Prostate gland (tissue), 2 donors: ENCODE measurements at places on chromosomes 4 and X.

GRCh38 chrX:51459125-51459524, 37.3 kb downstream of the NUDT11 start:
- H3K4me3 ChIP-seq, result no peak overlapping the region
- H3K36me3 ChIP-seq, result no peaks in the 10 kb centered on the region
- H3K27ac ChIP-seq, result no peak overlapping the region
- no peaks in the 10 kb centered on the region for H3K27me3 ChIP-seq
- DNase-seq, result no peak

GRCh38 chr4:159206427-159206871, 103.6 kb downstream of the RAPGEF2 start:
- no peaks in the 10 kb centered on the region for H3K27me3 ChIP-seq
- no peak for DNase-seq
- no peaks in the 10 kb centered on the region for H3K36me3 ChIP-seq
- H3K4me3 ChIP-seq, result no peak overlapping the region
- peaks cover 10% of the 10 kb centered on the region for H3K4me1 ChIP-seq

DNA sequence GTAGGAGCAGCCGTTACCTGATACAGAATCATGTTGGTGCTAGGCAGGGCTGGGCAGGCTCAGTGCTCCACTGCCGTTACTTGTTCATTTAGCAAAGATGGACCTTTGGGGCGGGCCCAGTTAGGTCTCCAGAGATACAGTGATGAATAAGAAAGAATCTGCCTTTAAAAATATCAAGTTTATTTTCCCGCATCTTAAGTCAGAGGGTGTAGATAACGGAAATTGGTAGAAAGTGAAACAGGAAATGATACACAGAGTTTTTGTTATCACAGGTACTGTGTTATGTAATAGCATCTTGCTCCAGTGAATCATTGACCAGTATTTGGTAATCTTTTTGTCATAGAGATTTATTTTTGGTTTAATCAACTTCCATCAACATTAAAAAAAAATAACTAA, 5.5 kb downstream of the TMEM131L start:
- DNase-seq, result no peak
- no peak overlapping the region for H3K27ac ChIP-seq
- no peaks in the 10 kb centered on the region for H3K4me1 ChIP-seq
- no peaks in the 10 kb centered on the region for H3K27me3 ChIP-seq
- no peak overlapping the region for H3K4me3 ChIP-seq

DNA sequence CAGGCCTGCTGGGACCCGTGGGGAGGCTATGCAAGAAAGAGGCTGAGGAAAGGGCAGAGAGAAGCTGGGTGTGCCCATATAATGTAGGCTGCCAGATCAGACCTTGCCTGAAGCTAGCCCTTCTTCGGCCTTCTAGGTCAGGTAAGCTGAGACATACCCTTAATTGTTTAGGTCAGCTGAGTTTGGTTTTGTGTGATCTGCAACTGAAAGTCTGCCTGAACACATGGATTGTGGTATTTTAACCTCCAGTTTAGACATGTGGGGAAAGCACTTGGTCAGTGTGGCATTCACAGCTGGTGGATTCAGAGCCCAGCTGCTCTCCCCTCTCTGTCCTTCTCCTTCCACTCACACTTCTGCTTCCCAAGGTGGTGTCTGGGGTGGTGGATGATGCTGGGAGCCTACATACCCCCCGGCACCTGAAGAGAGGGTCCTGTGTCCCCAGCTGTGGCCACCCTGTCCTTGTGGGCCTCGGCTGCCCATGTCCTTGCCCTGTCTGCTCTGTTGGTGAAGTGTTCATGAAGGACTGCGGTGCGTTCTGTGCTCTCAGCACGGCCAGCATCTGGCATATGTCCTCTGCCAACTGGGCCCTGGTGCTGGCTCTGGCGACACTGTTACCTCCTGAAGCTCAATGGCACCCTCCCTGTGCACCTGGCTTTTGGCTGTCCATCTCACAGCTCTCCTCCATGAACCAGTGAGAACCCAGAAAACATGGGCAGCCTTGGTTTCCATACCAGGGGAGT, 82.1 kb downstream of the NAT8L start:
- H3K27me3 ChIP-seq, result no peaks in the 10 kb centered on the region
- no peaks in the 10 kb centered on the region for H3K36me3 ChIP-seq
- no peaks in the 10 kb centered on the region for H3K4me1 ChIP-seq
- H3K27ac ChIP-seq, result no peak overlapping the region

- H3K36me3 ChIP-seq, result no peaks in the 10 kb centered on the region
- DNase-seq, result no peak
- no peak overlapping the region for H3K27ac ChIP-seq
- H3K27me3 ChIP-seq, result no peaks in the 10 kb centered on the region
Measured at GRCh38 chrX:38142610-38143009, 78.1 kb downstream of the SRPX start.

- H3K36me3 ChIP-seq, result peaks cover 7% of the 10 kb centered on the region
- no peak overlapping the region for H3K4me3 ChIP-seq
- DNase-seq, result no peak
- H3K27me3 ChIP-seq, result no peaks in the 10 kb centered on the region
Measured at GRCh38 chr4:3524920-3525319, 7.3 kb downstream of the LRPAP1 start.

DNA sequence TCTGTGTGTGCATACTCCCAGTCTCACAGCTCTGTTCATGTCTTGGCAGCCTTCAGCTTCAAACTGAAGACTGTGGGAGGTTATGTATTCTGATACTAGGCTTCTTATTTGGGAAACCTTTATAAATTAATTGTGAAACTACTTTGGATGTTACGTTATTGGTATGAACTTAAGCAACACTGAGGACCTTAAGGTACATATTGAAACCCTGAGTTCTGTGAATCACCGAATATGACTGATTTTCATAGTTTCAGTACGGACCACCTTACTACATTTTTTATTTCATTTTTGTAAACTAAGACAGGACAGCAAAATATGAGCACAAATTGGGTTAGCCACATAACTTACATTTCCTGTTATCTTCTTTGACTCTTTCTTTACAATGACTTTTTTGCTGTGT, 498.4 kb downstream of the PDGFC start:
- no peaks in the 10 kb centered on the region for H3K36me3 ChIP-seq
- H3K27ac ChIP-seq, result no peak overlapping the region
- no peaks in the 10 kb centered on the region for H3K27me3 ChIP-seq
- H3K4me3 ChIP-seq, result no peak overlapping the region
- H3K4me1 ChIP-seq, result no peaks in the 10 kb centered on the region

GRCh38 chr4:185626798-185627197, 91.5 kb upstream of the PDLIM3 start:
- no peaks in the 10 kb centered on the region for H3K27me3 ChIP-seq
- no peaks in the 10 kb centered on the region for H3K4me1 ChIP-seq
- no peak overlapping the region for H3K4me3 ChIP-seq
- H3K36me3 ChIP-seq, result no peaks in the 10 kb centered on the region
- DNase-seq, result no peak
- no peak overlapping the region for H3K27ac ChIP-seq

DNA sequence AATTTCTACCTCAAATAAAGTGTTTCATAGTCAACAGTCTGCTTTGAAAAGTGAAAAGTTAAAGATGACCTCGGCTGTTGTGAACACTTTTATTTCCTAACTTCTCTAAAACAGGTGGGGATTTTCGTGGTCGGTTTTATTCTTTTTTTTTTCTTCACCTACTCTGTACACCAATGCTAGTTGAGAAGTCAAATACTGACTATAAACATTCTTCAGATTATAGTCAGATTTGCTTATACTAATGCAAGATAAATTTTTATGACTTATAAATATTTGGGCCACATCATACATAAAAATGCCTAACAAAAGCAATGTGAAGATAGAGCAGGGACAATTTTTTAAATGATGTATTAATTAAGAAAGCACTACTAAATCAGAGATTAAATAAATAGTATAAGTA, 98.1 kb upstream of the GPR34 start:
- no peaks in the 10 kb centered on the region for H3K4me1 ChIP-seq
- H3K27me3 ChIP-seq, result no peaks in the 10 kb centered on the region
- H3K27ac ChIP-seq, result no peak overlapping the region
- no peaks in the 10 kb centered on the region for H3K36me3 ChIP-seq

DNA sequence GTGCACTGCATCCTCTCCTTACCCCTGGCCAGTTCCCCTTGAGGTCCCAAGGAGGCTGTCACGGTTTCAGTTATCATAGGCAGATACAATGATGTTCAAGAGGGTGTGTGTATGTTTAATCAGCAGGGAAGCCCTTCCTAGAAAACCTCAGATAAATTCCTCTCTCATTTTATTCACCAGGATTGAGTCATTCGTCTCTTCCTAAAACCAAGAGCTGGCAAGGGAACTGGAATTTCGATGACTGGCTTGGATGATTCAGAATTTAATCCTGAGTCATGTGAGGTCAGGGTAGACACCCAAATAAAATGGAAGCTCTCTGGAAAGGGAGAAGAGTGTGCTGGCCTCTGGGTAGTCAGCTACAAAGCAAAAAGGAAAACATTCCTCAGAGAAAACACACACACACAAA, 106.2 kb upstream of the RAPGEF2 start:
- H3K4me1 ChIP-seq, result no peaks in the 10 kb centered on the region
- no peak overlapping the region for H3K4me3 ChIP-seq
- DNase-seq, result no peak
- H3K27ac ChIP-seq, result no peak overlapping the region

DNA sequence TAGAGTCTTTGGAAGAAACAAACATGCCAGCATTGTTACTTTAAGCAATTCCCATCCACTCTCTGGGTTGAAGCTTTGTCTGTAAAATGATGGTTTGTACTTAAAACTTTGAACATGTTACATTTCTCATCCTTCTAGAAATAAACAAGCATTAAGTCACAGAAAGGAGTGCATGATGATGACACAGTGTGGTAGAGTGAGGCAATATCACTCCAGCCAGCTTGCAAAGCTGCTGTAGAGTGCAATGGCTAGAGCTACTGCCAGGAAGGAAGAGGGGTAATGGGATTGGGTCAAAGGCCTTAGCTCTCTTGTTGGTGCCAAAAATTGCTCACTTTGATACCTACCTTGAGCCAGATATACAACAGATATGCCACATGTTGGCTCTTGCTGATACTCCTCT, 12.3 kb upstream of the ENOX2 start:
- H3K27ac ChIP-seq, result no peak overlapping the region
- H3K27me3 ChIP-seq, result no peaks in the 10 kb centered on the region
- no peaks in the 10 kb centered on the region for H3K36me3 ChIP-seq
- no peak for DNase-seq
- H3K4me1 ChIP-seq, result no peaks in the 10 kb centered on the region

DNA sequence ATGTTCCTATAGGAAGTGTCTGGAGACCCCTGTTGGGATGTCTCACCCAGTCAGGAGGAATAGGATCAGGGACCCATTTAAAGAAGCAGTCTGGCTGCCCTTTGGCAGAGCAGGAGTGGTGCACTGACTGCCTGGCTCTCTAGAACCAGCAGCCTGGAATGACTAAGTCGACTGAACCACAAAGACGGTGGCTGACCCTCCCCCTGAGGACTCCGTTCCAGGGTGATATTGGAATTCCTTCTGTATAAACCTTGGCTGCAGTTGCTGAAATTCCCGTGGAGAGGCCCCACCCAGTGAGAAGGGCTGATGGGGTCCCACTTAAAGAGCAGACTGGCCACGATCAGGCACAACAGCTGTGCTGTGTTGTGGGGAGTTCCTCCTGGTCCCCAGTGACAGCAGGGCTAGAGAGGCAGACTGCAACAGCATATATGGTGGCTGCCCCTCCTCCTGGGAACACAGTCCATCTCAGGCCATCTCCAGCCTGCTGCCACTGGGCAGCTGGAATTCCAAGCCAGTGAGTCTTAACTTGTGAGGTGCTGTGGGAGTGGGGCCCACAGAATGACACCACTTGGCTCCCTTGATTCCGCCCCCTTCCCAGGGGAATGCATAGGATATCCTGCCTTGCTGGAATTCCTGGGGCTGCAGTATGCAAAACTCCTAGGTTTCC, 41.8 kb upstream of the RLIM start:
- no peak for DNase-seq
- no peak overlapping the region for H3K27ac ChIP-seq
- no peaks in the 10 kb centered on the region for H3K4me1 ChIP-seq
- H3K4me3 ChIP-seq, result no peak overlapping the region
- H3K36me3 ChIP-seq, result no peaks in the 10 kb centered on the region

- no peaks in the 10 kb centered on the region for H3K27me3 ChIP-seq
- H3K4me3 ChIP-seq, result no peak overlapping the region
Measured at GRCh38 chr4:184156163-184156920, 61.3 kb downstream of the ENPP6 start.

DNA sequence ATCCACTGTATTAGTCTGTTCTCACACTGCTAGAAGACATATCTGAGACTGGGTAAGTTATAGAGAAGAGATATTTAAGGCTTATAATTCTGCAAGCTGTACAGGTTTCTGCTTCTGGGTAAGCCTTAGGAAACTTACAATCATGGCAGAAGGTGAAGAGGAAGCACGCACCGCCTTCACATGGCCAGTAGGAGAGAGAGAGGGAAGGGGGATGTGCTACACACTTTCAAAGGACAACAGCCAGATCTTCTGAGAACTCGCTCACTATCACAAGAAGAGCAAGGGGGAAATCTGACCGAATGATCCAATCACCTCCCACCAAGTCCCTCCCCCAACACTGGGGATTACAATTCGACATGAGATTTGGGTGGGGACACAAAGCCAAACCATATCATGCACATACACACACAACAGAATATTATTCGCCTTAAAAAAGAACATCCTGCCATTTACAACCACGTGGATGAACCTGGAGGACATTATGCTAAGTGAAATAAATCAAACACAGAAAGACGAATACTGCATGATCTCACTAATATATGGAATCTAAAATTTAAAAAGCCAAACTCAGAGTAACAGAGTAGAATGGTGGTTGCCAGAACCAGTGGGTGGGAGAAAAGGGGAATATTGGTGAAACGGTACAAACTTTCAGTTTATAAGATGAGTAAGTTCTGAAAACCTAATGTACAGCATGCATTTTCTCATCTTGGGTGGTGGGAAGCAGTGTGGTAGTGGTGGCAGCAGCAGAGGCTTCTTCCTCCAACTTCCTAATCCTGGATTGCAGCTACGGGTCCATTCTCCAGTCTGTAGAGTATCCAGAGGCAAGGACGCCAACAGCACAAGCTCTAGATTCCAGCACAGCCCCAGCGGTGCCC, 12.8 kb downstream of the FRYL start:
- no peak overlapping the region for H3K27ac ChIP-seq
- no peaks in the 10 kb centered on the region for H3K4me1 ChIP-seq
- H3K27me3 ChIP-seq, result no peaks in the 10 kb centered on the region
- no peaks in the 10 kb centered on the region for H3K36me3 ChIP-seq
- no peak for DNase-seq

GRCh38 chr4:23614284-23614892, 275.5 kb downstream of the PPARGC1A start:
- no peak overlapping the region for H3K27ac ChIP-seq
- no peaks in the 10 kb centered on the region for H3K36me3 ChIP-seq
- no peaks in the 10 kb centered on the region for H3K27me3 ChIP-seq
- H3K4me1 ChIP-seq, result no peaks in the 10 kb centered on the region
- H3K4me3 ChIP-seq, result no peak overlapping the region

GRCh38 chr4:61225656-61226055, 25.5 kb downstream of the ADGRL3 start:
- H3K4me1 ChIP-seq, result no peaks in the 10 kb centered on the region
- H3K36me3 ChIP-seq, result no peaks in the 10 kb centered on the region
- no peak for DNase-seq
- no peak overlapping the region for H3K4me3 ChIP-seq
- no peak overlapping the region for H3K27ac ChIP-seq
